NCI-H187 (cell line): ENCODE measurements at places on chromosomes 1 and 21.

DNA sequence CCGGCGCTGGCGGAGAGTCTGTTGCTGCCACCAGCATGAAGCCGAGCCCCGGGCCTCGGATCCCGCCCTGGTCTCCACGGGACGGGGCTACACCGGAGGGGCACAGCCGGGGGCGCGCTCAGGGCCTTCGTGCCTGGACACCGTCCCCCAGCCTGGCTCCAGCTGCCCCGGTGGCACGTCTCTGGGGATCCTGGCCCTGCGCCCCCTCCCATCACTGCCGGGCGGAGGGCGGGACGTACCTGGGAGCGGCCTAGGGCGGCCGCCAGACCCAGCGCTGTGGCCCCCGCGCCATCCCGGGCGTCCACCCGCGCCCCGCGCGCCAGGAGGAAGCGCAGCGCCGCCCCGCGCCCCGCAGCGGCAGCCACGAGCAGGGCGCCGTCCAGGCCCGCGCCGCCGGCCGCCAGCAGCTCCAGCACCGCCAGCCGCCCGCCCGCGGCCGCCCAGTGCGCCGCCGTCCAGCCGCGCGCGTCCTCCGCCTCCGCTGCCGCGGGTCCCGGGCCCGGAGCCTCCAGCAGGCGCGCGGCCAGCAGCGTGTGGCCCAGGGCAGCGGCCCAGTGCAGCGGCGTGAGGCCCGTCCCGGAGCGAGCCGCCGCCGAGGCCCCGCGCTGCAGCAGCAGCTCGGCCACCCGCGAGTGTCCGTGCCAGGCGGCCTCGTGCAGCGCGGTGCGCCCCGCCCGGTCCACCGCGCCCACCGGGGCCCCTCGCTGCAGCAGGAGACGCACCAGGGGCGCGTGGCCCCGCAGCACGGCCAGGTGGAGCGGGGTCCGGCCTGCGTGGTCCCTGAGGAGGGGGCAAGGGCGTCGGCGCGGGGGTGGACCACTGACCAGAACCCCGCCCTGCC is 1.0 kb downstream of the ANKRD65 start:
- no peak for DNase-seq

GRCh38 chr1:68210829-68211228 is 21.5 kb downstream of the WLS start:
- no peak for DNase-seq

DNA sequence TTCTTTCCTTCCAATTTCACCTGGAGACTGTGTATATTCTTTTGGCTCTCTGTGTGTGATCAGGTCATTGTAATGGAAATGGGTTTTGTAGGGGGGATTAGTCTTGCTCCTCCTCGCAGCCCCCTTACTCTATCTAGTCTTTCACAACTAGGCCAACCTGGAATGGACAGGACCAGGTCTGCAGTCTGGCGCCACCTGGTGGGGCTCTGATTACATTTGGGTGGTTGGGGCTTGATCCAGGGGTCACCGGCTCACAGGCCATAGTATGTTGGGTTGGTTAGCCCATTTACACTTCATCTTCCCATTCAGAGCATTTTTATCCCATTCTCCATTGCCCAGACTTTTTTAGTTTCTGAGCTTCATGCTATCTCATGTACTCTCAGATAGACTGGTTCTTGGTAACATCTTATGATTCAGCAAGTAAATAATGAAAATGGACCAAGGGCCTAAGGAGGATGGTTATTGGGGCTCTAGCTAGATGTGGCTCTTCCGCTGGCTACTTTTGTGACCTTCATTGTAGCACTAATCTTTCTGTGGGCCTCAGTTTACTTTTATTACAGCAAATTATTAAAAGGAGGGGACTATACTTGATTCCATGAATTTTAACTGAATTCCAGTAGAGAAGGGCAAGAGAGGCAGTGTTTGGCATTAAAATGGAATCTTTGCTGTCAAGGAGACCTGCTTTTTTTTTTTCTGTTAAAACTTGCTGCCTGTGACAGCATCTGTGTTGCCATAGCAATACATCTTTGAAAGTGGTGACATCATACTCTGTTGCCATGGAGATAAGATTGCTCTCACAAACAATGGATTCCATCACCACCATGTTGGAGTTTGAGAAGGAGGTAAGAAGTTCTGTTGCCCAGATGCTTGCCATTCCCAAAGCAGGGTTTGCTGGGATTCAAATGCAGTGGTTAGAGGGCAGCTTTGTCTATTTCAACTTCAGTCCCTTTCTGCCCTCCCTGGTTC is 150.1 kb downstream of the PLXNA2 start:
- DNase-seq: no peak

- DNase-seq: no peak
These were observed 228.4 kb downstream of the ATG4C start for GRCh38 chr1:63012339-63012738.

GRCh38 chr1:216533776-216534175 is 110.5 kb upstream of the USH2A start:
- no peak for DNase-seq

GRCh38 chr1:17237561-17237903 is 11.4 kb upstream of the PADI3 start:
- DNase-seq: no peak

GRCh38 chr1:199113265-199113869 is 474.5 kb downstream of the PTPRC start:
- no peak for DNase-seq

DNA sequence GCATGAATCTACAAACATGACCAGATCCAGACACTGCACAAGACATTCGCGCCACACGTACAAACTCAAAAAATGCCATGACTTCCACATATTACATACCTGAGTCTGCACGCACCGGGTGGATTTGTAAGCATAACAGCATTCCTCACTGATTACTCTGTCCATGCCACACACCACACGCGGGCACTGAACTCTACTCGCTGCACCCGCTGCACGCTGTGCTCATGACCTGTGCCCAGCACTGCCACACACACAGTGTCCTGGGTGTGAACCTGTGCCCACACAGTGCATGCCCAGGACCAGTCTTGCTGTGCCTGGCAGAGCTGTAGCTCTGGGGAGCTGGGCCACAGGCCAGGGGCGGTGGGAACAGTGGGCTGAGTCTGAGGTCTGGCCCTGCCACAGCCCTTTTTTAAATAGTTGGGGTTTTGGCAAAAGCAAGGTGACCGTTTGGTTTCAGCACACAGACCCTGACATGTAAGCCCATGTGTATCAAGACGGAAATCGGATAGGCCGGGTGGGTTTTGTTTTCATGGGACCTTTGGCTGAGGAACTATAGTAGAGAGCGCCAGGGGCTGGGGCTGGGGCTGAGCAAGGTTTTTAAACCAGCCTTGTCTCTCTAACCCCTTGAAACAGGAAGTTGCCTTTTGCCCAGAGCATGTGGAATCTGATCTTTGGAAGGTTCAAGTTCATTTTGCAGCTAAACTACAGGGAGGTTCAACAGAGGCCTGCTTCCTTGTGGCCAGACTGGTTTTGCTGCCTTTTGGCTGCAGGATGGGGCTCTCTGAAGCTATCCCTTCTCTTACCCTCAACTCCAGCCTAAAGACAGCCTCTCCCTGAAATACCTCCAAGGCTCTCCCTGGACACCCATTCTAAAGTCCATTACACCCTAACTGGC is 12.3 kb upstream of the GOLT1A start:
- no peak for DNase-seq

- DNase-seq: no peak
These were observed 1.8 kb upstream of the IL10 start for GRCh38 chr1:206774093-206774492.

DNA sequence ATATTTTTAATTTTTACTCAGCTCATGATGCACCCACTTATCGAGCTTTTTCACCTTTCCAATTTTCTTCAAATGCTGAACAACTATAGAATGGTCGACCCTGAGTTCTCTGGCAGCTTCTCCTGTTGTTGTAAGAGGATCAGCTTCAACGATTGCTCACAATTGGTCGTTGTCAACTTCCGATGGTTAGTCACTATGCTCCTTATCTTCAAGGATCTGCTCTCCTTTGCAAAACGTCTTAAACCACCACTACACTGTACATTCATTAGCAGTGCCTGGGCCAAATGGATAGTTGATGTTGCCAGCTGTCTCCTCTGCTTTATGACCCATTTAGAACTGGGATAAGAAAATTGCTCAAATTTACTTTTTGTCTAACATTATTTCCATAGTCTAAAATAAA is 385.9 kb upstream of the LYPLAL1 start:
- DNase-seq: no peak

GRCh38 chr1:18635070-18635577 is 4.5 kb downstream of the PAX7 start:
- DNase-seq: no peak

- DNase-seq: no peak
These were observed 384.1 kb upstream of the PLXNA2 start for GRCh38 chr1:208628022-208628914.

DNA sequence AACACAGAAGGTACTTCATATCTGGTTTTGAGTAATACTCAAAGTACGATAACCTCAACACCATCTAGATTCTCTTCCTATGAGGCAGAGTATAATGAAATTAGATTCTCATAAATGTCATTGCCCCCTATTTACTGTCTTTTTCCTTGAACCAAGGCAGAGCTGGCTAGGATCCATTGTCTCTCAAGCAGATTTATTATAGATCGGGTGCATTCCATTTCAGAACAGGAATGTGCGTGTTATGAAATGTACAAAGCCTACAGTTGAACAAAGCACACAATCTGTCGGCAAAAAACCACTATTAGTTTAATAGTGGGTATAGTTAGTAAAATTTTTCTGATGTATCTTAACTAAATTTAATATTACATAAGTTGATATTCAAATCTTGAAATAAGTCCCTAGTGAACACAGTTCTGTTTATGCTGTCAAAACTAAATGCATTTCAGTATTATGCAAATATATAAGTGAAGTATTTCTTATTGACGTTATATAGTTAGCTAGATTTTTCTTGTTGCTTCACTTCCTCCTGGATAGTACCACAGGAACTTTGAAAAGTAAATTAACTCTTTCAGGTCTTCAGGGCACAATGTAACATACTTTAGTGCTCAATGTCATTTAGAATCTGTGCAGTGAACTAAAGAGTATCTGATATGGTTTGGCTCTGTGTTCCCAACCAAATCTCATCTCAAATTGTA is 92.1 kb downstream of the DDAH1 start:
- DNase-seq: no peak

DNA sequence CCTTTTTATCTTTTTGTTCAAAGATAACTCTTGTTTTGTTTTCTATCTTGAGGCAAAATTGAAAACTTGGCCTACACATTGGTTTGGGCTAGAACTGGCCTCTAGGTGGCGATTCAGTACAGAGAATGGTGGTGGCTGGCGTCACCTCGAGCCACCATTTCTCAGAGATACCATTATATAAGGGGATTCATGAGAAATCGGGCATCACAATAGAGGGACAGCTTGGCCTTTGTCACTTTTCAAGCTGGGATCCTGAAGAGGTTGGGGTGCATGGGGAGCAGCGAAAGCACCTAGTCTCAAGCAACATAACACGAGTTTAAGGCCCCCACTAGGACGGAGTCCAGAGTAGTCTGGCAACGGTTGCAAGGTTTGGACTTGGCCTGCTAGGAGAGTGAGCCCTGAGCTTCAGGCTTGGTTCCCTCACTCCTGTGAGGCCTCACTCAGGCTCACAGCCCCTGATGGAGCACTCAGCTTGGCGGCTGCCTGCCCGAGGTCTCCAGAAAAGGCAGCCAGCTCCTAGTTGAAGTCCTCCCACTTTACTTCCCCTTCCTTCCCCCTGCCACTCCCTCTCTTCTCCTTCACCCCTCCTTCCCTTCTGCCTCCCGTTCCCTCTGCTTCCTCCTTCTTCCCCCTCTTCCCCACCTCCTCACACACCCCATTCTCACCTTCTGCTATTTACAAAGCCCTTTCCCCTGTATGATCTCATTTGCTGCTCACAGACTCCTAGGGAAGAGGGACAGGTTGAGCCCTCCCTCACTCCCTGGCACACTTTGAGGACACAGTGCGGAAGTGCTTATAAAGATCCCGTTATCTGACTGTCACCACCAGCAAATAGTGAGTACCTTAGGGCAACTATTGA is 67.8 kb downstream of the LRIG2 start:
- peak; percentile 11 for DNase-seq

- DNase-seq: no peak
These were observed 15.8 kb downstream of the C1orf167 start for GRCh38 chr1:11777658-11778322.

DNA sequence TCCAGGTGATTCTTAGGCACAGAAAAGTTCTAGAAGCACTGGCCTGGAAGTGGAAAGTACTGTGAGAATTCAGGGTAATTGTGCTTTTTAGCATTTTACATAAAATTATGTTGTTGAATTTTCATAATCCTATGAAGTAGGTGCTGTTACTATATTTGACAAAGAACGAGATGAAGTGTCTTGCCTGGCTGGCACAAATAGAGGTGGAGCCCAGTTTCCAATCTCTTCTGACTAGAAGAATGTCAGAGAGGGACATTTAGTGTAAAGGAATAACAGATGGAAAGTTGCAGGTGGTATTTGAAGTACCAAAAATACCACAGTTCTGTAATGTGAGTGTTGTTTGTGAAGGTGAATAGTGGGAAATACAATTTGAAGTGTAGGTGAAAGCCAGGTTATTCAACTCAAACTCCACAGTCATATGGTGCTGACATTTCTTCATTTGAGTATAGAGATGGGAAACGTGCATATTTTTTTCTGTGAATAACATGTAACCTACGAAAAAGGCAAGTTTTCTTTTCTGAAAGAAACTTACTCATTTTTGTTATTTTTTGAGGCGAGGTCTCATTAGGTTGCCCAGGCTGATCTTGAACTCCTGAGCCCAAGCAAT is 3.5 kb upstream of the TMCO2 start:
- no peak for DNase-seq

- no peak for DNase-seq
These were observed 393.0 kb upstream of the PLXNA2 start for GRCh38 chr1:208637181-208637580.

DNA sequence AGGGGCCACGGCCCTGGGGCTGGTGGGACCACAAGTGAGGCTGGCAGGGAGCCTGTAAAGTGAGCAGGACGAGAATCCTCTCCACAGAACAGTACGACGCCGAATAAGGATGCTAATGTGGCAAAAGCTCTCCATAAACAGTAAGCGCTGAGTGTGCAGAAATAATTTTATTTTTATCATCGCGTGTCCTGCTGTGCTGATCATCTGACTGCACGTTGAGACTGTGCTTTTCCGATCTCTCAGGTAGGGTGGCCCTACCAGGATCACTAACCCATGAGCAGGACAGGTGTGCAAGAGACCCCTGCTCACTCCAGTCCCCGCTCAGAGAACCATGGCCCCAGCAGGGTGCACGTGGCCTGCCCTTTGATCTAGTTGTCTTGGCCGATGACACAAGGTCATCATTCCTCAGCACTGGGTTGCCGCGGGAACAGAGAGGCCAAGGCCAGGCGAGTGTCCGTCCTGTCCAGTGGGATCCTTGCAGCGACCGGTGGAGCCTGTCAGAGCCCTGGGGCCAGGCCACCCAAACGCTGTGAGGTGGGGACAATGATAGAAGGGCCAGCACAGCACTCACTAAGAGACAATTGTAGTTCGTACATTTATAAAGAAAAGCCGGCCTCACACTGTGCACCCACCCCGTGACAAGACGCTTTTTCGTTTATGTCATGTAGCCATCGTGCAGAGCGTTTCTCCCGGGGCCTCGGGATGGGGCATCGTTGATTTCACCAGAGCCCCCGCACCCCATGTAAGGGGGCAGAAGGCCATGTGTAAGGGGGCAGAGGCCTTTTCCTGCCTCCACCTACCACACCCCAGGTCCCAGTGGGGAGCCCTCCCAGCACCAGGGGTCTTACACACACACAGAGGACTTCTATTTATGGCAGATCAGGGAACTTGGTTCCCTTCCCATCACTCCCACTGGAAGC is 52.7 kb upstream of the ADARB1 start:
- no peak for DNase-seq

- no peak for DNase-seq
These were observed 6.8 kb downstream of the CENPS start for GRCh38 chr1:10437052-10437451.
